H9 (cell line): ENCODE measurements at places on chromosomes 16 and 17.

DNA sequence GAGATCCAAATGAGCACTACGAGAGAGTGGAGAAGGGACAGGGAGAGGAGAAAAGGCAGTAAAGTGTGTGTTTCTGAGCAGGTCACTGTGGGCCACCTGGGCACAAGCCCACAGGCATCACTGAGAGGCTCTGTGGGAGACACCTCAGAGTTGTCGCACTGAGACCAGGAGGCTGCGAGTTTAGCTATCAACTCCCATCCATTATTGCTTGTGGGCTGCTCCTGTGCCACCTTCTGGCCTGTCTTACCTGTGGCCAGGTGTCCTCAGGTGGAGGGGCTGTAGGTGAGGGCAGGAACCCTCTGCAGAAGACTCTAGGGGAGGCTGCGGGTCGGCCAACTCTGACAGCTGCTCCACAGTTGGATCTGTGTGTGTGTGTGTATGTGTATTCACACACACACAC is 2.5 kb upstream of the PRR29 start:
- DNase-seq = peak; percentile 29

DNA sequence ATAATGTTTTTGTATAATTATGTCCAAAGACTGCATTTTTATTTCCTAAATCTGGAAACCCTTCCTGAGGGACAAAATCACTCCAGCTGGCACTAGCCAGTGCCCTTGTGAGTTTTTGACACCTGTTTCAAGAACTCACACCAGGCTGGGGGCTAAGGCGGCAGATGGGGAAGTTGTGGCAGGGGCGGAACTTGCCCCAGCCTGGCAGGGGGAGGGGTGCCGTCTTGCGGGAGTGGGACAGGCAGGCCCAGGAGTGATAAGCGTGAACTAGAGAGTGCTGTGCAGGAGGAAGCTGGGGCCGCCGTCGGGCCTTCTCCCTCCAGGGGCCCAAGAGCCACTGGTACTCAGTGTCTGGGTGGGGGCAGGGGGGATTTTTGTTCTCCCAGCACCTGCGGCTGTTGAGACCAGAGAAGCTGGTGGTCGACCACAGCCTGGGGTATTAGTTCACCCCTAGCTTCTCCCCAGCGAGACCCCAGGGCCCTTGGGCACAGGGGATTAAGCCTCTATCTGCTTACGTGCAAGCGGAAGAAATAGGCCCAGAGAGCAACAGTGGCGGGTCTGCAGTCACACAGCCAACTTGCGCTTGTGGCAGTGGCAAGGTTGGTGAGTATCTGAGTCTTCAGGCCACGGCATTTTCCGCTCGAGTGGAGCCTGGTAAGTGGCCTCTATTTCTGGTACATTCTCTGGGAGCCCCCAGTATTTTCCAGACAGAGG is 40.2 kb upstream of the PLCG2 start:
- DNase-seq = no peak

- DNase-seq = peak; percentile 95
These were observed 52.9 kb downstream of the SNX11 start for GRCh38 chr17:48160177-48161081.

- no peak for DNase-seq
These were observed 193.4 kb upstream of the GSE1 start for GRCh38 chr16:85419503-85420408.

DNA sequence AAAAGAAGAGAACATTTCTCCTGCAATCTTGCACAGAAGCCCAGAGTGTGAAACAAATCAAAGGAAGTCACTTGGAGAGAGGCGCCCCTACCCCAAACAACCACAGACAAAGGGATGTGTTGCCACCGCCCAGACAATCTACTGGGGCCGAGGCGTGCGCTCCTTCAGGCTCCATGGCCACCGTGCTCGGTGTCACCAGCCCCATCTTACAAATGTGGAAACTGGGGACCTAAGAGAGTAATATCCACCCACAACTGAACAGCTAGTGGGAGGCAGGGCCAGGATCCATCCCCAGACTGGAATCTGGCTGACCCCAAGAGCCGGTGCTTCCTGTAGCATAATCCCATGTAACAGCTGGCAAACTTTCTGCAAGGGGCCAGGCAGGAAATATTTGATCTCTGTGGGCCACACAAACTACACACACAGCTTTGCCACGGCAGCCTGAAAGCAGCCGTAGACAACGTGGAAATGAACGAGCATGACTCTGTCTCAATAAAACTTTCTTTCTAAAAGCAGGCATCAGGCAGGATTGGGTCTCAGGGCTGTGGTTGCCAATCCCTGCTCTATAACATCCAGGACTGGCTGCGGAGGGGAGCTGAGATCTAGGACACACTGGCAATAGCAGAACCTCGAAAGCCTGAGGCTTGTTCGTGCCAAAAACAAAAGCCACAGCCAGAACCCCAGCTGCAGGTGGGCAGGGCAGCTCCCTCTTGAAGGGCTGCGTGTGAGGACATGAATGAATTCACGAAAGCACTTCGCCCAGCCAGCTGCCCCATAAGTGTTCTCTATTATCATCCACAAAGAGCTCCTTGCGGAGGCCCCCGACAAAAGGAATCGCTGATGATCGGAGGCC is 26.6 kb upstream of the GINS2 start:
- peak; percentile 61 for DNase-seq

DNA sequence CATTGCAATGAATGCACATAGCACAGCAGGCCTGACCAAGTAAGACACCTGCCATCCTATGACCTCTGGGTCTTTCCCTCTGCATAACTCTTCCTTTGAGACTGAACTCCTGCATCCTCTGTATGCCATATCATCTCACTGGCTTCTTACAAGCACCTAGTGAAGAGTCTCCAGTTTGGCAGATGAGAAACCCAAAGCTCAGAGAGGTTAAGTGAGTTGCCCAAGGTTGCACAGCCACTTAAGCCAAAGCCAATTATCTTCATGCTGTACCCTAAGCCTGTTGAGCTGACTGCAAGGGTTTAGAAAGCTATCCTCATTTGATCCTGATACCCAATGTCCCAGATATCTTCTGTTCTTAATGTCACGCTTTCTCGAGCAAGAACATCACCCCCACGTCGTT is 35.2 kb downstream of the TMEM186 start:
- DNase-seq = no peak

DNA sequence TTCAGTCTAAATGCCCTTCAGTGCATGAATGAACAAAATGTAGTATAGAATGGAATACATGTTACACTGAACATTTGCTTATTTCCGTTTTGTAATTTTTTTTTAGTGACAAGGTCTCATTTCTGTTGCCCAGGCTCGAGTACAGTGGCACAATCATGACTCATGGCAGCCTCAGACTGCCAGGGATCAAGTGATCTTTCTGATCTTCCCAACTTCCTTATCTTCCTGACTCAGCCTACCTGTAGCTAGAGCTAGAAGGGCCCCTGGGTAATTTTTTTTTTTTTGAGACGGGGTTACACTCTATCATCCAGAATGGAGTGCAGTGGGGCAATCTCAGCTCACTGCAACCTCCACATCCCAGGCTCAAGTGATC is 7.3 kb upstream of the SLX4 start:
- DNase-seq = no peak

DNA sequence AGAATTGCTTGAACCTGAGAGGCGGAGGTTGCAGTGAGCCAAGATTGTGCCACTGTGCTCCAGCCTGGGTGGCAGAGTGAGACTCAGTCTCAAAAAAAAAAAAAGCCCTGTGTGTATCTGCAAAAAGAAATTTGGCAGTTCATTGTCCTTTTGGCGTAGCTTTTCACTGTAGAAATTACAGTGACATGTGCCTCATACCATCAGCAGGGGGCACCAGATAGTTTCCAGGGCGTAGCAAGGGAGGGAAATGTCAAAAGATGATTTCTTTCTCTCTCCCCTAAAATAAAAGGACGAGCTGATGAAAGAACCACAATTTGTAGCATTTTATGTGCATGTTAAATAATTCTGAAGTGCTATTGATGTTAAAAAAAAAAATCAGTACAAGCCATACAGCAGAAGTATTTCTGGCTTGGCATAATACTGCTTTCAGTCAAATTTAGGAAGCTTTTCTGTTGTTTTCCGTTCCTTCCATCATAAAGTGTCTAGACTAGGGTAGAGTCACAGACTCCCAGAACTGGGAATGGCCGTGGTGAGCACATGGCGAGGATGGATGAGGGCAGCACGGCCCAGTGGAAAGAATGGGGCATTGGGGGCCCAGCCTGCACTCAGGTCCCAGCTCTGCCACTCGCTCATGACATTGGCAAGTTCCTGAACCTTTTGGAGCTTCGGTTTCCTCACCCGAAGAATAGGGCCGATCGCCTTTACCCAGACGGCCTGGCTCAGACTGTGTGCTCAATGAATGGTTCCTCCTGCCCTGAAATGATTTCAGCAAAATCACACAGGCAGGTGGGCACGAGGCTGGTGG is 59.8 kb upstream of the RPH3AL start:
- no peak for DNase-seq

- peak; percentile 43 for DNase-seq
These were observed 22.9 kb upstream of the DNAJA2 start for GRCh38 chr16:46996391-46996790.

- DNase-seq = no peak
These were observed 621 bp downstream of the ARHGEF15 start for GRCh38 chr17:8310601-8311123.

DNA sequence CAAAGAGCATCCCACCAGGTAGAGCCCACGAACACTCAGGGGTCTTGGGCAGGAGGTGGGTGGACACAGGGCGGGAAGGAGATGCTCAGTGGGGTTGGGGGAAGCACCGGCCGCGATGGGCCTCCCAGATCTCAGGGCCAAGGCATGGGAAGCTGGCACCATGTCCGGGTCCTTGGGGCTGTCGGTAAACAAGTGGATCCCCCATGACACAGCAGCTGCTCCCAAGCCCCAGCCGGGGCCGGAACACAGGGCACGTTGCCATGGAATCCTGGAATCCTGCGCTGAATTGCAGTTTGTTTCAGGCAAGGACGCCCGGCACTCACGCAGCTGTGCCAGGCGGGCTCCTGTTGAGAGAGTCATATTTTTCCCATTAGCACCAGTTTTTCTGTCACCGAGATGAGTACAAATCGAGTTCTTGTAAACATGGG is 23.0 kb upstream of the CHMP6 start:
- no peak for DNase-seq

DNA sequence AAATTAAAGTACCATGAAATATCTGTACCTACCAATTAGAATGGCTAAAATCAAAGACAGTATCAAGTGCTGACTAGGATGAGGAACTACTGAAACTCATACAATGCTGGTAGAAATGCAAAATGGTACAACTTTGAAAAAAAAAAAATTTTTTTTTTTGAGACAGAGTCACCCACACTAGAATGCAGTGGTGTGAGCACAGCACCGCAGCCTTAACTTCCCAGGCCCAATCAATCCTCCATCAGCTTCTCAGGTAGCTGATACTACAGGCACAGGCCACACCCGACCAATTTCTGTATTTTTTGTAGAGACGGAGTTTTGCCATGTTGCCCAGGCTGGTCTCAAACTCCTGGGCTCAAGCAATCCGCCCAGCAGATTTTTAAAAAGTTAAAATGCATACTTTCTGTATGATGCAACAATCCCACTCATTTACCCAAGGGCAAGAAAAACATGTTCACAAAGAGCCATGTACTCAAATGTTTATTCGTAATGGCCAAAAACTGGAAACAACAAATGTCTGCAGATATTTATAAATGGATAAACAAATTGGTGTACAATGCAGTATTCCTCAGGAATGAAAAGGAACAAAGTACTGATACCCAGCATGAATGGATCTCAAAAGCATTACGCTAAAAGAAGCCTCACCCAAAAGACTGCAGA is 8.7 kb downstream of the SMURF2 start:
- DNase-seq = no peak

GRCh38 chr16:58508671-58509251 is 6.6 kb upstream of the SETD6 start:
- no peak for DNase-seq

- no peak for DNase-seq
These were observed 369.5 kb upstream of the HSBP1 start for GRCh38 chr16:83438326-83438725.

DNA sequence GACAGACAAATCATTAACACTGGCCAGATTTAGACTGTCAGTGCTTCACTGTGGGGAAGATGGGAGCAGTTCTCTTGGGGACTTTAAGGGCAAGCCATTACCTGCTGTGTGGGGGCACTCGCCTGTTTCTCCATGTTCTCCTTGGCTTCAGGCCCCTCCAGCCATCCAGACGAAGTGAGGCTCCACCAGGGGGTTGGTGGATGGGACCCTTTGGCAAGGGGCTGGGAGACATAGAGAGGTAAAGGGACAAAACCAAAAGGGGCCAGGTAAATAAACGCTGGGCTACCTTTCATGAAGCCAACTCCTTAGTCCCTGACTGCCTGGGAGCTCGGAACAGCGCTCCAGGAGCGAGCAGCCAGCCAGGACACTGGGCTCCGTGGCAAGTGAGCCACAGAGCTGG is 14.0 kb downstream of the TBX4 start:
- peak; percentile 23 for DNase-seq

DNA sequence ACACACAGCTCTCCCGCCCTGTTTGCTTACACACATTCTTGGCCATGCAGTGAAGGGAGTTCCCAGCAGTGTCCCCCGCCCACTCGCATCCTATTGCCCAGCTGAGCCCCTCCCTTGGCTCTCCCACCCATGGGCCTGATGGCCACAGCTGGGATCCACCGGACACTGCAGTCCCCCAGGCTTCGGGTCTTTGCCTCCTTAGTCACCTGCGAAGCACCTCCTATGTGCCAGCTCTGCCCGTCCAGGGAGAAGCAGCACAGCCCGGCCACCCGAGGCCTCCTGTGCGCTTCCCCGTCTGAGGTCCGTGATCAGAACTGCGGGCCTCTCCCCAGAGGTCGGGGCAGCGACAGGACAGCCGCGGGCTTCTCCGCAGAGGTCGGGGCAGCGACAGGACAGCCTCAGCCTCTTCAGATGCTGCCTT is 136.9 kb downstream of the BANP start:
- DNase-seq = no peak

- DNase-seq = peak; percentile 79
These were observed 27.3 kb downstream of the USP7 start for GRCh38 chr16:8936421-8936820.

DNA sequence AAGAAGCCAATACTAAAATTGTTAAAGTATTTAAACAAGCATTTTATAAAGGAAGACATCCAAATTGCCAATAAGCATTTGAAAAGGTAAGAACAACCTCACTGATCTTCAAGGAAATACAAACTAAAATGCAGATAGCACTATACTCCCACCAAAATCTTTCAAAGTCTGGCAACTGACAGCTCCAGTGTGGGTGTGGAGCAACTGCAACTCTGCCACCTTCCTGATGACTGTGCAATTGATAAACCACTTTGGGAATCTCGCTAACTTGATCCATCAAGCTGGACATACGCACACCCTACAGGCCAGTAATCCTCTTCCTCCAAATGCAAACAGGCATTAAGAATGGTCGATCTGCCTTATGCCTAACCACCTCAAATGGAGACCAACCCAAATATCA is 31.9 kb downstream of the LITAFD start:
- DNase-seq = no peak

DNA sequence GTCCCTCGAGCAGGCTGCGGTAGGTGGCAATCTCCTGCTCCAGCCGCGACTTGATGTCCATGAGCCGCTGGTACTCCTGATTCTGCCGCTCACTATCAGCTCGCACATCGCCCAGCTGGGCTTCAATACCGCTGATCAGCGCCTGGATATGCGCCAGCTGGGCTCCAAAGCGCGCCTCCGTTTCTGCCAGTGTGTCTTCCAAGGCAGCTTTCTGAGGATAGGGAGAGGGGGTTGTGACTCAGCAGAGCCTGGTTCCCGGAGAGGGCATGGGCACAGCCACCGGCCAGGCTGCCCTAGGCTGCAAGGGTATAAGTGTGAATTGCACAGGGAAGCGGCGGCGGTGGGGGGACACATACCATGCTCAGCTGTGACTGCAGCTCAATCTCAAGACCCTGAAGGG is 4.3 kb downstream of the KRT19 start:
- DNase-seq = no peak

GRCh38 chr17:17902376-17902775 is 65.6 kb upstream of the SREBF1 start:
- no peak for DNase-seq

- no peak for DNase-seq
These were observed 8.4 kb upstream of the LGALS3BP start for GRCh38 chr17:78988152-78988551.
